Left colon (tissue), 2 donors: ENCODE measurements at places on chromosomes 7 and 10. TPM values are rescaled to one million over a fixed set of nuclear protein-coding genes. Genes with fewer than 3 reads are reported as not detected.

- no peak for DNase-seq
Measured at GRCh38 chr10:97109547-97109946, 76.2 kb downstream of the SLIT1 start.

- no peak for DNase-seq
Measured at GRCh38 chr7:12594122-12594897, 23.8 kb downstream of the SCIN start.

DNA sequence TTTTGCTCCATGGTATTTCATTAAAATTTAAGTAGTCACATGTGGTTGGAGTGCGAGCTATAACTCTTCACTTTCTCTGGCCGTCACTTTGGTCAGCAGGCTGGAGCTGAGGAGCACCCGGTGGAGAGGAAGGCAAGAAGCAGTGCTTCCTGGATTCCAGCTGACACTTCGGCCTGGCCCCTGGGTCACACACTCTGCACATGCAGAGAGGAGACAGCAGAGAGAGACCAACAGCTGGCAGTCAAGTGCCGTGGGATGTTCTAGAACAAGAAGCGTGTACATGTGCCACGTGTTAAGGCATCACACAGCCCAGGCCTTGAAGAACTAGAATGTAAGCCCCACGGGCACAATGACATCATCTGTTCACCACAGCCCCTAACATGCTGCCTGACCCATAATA, 30.1 kb downstream of the PSAP start:
- DNase-seq, result no peak

DNA sequence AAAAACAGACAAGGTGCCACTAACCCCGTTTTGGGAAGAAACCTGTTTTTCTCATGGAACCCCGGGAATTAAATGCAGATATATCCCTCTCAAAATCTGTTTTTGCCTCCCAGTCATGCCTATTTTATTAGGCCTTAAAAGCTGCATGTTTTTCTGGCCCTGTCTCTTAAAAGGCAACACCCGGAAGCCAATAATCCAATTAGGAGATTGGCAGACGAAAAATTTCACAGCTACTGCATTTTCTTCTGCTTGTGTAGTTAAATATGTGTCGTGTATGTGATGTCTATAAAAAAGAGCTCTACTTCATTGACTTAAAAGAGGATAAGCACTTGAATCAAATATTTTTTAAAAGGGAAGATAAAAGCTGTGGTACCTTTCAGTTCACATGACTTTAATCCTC, 31.9 kb upstream of the OPTN start:
- DNase-seq, result no peak

The LIPJ gene
- 0.15 TPM for total RNA-seq
